LNCaP clone FGC (cell line): ENCODE measurements at places on chromosomes 1 and 21.
A peak's percentile ranks its signal among the peaks of the same experiment; 100 is the strongest.

GRCh38 chr1:15723631-15724246 lies 12.3 kb upstream of the SLC25A34 start:
- no peak for DNase-seq

- no peak for DNase-seq
Observed at GRCh38 chr1:219833214-219833815, 95.0 kb downstream of the SLC30A10 start.

- no peak for DNase-seq
Observed at GRCh38 chr1:172477741-172478140, 33.9 kb upstream of the PIGC start.

DNA sequence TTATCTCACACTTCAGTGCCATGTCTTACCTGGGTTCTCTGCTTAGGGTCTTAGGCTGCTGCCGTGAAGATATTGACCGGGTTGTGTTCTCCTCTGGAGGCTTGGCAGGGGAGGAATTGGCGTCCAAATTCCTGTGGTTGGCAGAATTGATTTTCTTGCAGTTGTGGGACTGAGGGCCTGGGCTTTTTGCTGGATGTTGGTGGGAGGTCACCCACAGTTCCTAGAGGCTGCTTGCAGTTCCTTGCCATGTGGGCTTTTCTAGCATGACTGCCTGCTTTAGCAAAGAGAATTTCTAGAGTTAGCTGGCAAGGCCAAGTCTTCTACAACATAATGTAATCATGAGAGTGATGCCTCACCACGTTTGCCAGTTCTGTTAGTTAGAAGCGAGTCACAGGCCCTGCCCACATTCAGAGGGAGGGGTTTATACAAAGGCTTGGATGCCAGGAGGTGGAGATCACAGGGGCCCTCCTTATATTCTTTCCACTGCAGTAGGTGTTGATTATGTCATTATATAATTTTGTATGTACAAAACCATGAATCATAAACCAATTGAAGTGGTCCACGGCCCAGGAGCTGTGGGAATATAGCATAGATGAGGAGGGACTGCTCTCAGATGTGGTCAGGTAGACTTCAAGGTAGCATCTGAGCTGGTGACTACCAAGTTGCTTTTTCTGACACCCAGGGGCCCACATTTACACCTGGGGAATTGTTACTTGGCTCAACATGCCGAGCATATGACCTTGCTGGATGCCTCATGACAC lies 6.6 kb downstream of the UBL4B start:
- DNase-seq, result no peak

GRCh38 chr1:151287341-151287699 lies 5.2 kb downstream of the ZNF687 start:
- DNase-seq, result no peak

DNA sequence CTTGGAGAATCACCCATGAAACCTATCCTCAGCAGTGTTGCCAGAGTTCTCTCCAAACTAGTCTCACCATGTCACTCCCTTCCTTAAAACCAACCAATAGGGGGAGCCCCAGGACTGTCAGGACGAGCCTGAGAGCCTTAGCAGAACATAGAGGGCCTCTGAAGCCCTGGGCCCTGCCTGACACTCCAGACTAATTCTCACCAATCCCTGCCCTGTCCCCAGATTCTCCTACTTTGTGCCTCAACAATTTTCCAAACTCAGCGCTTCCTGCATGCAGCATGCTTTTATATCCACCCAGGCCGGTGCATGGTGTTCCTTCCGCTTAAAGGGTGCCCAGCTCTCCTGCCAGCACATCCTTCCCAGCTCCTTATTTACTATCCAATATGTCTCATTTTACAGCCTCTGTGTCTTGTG lies 42.7 kb downstream of the HSD3B1 start:
- DNase-seq, result peak; percentile 51

DNA sequence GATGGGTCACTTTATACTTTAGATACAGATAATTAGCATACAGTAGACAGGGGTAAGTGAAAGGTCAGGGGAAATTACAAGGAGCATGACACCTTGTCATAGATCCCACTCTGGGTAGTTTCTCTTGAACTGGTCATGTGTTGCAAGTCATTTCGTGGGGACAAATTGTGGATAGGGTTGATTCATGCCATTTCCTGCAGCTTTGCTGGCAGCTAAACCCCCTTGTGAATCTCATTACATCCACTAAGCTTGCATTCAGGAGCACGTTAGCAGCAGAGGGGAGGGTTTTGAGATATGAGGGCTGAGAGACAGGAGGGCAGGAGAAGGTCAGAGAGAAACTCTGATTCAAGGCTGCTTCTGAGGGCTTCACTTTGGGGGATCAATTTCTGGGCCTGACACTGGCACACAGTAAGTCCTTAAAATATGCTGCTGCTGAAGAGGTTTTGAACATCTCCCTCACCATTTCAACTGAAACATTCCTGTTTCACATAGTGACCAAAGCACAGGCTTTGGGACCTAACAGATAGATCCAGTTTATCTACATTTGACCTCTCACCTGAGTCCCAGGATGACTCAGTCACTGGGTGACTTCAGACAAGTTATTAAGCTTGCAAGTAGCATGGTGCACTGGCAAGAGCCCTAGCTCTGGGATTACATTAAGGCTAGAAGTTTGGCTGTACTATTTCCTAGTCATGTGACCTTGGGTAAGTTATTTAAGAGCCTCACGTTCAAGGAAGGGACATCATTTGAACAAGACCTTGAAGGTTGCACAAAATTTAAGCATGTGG lies 206.0 kb upstream of the USP24 start:
- no peak for DNase-seq

GRCh38 chr1:60692031-60692430 lies 390.3 kb upstream of the NFIA start:
- no peak for DNase-seq

DNA sequence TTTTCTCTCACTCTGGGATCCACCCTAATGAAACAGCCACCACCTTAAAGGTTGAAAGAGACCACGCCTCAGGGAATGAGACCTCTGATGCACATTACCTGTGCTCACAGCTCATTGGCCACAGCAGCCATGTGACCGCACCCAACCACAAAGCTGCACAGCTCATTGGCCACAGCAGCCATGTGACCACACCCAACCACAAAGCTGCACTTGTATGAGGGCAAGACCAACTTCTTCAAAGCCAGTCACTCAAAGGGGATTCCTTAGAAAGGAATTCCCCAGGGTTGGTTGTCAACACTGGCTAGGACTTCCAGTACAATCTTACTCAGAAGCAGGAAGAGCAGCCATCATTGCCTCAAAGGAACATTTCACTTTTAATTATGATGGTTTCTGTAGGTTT lies 43.6 kb upstream of the PDE9A start:
- no peak for DNase-seq

- DNase-seq, result no peak
Observed at GRCh38 chr1:243375596-243375995, 119.8 kb downstream of the SDCCAG8 start.

GRCh38 chr1:181905944-181906597 lies 155.4 kb downstream of the ZNF648 start:
- DNase-seq, result no peak

DNA sequence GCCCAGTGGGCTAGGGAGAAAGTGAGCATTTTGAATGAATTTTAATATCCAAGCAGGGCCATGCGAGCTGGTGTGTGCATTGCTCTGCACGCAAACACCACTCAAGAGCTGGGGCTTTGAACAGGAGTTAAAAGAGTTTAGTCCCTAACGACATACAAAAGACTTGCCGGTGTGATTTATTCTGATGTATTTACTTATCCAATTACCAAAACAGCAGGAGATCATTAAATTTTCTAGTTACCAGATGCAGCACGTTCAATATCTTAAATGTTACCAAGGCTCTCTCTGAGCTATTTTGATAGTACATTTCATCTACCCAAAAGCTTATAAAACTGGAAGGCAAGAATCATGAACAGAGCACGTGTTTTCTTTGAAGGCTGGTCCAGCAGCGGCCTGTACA lies 30.0 kb upstream of the DMRTA2 start:
- no peak for DNase-seq

- no peak for DNase-seq
Observed at GRCh38 chr21:14911351-14911750, 153.4 kb downstream of the NRIP1 start.

DNA sequence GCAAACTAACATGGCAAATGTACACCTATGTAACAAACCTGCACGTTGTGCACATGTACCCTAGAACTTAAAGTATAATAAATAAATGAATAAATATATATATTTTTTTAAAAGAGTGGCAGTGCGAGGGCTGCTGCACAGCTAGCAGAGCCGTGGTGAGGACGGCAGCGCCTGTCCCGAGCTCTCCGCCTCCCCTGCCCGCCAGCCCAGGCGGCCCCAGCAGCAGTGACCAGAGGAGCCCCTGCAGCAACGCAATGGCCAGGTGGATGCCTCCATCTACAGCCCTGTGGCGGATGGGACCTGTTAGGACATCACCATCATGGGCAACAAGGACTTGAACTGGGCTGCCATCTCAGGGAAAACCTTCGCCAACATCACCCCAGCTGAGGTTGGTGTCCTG lies 351.9 kb downstream of the FAM72C start:
- no peak for DNase-seq

GRCh38 chr1:36089393-36090121 lies 865 bp downstream of the ADPRS start:
- DNase-seq, result no peak

DNA sequence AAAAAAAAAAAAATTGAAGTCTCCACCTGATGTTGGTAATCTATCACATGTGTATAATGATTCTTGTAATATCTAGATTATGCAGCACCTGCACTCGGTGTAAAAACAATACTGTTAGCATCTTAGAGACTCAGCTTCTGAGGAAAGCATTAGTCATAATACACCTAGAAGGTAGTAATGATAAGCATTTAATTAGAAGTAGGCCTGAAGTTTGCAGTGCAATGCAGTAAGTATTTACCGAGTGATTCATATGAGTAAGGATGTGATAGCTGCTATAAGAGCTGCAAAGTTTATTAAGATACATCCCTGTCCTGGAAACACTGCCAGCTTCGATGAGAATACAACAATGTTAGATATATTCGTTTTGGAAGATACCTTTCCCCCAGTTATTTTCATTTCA lies 196.4 kb downstream of the GREM2 start:
- no peak for DNase-seq

DNA sequence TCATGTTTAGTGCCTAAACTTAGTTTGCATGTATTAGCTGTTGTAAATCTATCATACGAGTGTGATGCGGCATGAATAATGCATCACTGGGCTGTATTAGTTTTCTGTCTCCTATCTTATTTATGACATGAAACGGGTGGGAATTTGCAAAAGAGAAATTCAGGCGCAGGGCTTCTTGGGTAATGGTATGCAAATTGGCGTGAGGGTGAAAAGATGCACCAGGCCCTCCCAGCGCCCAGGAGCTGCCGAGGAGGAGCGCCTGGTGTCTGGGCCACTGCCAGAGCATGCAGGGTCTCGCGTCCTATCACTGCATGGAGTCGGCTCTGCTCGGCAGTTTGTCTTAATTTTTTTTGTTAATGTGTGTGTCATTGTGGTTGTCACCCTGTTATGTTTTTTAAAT lies 82.9 kb upstream of the ACTL8 start:
- DNase-seq, result no peak

DNA sequence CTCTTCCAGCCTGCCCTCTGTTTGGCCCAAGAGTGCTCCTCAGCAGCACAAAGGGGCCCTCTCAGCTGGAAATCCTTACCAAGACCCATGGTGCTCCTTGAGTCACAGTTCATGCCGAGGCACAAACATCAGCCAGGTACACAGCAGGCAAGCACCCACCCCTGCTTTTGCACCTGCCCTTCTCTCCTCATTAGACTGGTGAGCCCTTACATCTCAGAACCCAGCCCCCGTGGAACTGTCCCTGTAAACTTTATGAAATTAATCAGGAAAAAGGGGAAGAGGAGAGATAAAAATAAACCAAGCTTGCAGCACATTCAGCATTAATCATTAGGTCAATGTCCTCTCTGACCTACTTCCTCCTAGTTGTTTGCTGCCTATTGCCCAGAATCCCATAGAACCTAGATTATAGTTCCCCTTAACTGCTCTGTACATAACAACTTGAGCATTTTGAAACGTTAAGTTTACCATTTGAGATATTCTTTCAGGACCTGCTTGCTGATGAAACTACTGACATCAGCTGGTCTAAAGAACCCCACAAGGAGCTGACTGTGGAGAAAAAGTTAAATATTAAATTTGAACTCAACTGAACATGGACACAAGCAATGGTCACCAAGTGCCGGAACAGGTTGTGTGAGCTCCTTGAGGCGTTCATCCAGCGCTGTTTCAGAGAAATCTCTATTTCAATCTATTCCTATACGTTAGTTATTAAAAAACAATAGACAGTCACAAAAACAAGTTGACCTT lies 738.4 kb downstream of the MATN1 start:
- DNase-seq, result no peak

GRCh38 chr21:46154155-46154954 lies 1.0 kb downstream of the FTCD start:
- no peak for DNase-seq

DNA sequence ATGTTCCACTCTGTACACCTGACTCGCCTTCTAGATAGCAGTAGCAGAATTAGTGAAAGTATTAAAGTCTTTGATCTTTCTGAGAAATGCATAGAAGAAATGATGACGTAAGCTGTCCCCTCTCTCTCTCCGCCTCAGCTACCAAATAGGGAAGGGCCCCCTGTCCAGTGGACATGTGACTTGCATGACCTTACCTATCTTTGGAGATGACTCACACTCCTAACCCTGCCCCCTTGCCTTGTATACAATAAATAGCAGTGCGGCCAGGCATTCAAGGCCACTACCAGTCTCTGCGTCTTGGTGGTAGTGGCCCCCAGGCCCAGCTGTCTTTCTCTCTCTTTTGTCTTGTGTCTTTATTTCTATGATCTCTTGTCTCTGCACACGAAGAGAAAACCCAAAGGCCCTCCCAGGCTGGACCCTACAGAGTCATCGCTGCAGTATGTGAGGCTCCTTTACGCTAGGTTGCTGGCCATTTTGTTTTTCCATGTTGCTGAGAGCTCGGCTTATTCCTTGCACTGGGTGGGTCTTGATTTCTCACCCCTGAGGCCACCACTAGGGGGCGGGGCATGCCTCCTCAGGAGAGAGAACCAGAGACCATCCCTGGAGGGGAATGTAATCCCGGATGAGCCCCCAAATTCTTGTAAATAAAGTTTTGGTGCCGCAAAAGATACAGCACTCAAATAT lies 16.0 kb upstream of the ZBTB8B start:
- DNase-seq, result no peak

DNA sequence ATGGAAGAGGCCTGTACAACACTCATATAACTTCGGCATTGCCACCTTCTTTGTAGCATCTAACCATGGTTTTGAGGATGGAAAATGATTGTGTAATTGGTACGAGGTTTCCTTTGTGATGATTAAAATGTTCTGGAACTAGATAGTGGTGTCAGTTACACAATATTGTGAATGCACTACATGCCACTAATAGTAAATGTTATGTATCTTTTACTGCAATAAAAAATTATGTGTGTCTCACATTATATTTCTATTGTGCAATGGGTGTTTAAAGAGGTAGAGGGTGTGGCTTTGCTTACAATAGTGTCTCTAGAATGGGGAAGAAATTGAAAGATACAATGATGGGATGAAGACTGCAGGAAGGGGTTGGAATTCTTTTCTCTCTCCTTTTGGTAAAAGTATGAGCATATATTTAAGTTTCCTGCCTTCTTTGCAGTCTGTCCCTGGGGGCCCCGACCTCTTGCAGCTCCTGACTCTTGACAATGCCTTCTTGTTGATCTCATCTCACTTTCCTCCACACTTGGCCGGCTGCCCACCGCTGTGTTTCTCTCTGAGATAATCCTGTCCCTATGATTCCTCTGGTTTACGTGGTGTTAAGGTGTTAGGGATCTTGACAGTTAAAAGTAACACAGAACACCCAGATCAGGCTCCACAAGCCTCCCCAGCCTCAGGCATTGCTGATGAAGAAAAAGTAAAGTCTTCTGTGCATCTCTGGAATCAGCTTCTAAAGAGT lies 39.3 kb downstream of the MTARC1 start:
- DNase-seq, result no peak
